ENCODE measurements at places on chromosomes 1 and 21.

DNA sequence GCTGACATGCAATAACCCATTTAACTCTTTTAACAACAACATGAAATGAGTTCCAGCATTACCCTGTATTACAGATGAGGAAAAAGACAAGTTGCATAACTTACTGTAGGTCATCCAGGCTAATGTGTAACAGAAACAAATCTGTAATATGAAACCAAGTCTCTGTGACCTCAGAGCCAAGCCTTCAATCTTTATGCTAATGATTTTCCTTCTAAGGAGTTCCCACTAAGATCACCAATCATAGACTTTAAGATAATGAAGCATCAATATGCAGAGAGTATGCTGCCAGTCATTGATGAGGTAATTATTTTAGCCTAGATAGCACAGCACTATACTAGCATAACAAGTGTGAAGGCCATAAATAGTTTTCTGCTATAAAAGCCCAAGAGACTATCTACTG, 35.6 kb upstream of the RNPC3 start:
- DNase-seq: peak; percentile 21

DNA sequence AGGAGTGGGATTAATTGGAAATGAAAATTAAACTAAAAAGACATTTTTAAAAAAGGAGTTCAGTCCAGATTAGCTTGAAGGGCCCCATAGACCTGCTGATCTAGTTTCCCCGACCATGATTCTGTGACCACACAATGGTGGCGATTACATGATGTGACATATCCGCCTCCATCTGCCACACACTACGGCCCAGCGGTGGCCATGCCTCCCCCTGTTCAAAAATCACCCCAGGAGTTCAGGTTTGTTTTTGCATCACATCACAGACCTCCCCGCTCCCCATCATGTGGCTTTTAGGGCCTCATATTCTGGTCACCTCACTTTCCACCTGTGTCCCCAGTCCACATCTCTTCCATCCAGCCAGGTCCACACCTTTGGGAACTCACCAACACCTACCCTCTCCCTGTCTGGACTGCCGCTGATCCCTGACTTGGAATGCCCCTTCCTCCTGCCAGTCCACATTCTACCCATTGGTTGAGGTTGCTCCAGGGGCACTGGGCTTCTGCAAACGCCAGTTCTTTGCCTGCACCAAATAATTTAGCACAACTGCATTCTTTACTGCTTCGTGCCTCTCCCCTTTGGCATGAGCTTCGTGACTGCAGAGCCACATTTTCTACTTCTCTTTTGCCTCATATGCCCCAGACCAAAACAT, 38.9 kb downstream of the CD247 start:
- no peak for DNase-seq

GRCh38 chr1:237041461-237041794, 556 bp upstream of the RYR2 start:
- no peak for DNase-seq

DNA sequence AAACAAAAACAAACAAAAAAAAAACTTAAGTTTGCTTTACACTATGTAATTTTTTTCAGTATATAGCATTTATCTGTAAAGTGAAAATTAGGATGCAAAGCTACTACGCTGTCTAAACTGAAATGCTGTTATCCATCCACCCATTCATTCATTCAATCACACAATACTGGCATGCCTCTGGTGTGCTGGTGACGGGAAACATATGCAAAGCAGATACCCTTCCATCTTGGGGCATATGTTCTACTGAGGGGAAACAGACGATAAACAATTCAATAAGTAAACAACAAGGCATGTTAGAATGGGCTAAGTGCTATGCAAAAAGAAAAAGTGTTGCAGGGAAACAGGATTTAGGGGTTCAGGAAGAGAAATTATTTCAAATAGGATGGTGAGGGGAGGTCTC, 3.2 kb downstream of the CLSTN1 start:
- no peak for DNase-seq

DNA sequence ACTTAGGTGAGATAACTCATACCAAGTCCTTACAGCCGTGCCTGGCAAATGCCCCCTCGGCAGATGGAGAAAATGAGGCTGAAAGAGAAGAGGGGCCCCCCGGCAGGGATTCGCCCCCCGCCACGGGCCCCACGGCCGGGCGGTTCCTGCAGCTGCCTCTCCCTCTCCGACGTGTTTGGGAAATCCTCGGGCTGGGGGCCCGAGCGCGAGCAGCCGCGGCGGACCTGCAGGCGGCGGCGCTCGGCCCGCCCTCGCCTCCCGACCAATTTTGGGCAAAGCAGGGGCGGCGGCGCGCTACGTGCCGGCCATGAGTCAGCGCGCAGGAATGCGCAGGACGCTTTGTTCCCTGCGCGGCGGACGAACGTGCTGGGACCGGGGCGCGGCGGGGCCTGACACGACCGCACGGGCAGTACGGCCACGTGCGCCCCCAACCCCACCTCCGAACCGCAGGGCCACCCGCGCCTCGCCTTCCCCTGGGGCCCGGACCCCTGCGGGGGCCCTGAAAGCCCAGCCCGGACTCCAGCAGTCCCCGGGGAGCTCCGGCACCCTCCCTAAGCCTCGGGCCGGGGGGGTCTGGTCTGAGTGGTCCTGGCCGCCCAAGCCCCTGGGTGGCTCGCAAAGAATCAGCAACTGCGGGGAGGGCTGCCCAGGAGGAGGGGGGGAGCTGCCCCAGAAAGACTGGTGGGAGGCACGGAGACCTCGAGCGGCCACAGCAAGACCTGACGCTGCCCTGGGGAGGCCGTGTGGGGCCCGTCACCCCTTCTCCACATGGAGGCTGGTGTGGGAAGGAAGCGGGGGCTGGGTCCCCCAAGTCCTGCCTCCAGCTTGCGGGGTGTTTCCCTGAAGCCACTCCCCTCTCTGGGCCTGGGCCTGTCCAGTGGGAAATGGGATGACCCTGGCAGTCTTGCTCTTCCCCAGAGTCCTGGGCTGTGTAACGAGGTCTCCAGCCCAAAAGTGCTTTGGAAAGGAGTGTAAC, 11.9 kb upstream of the EDN2 start:
- DNase-seq: no peak

- no peak for DNase-seq
These were observed 27.2 kb downstream of the RGS1 start for GRCh38 chr1:192602757-192603156.

GRCh38 chr1:201077736-201078135, 34.5 kb downstream of the CACNA1S start:
- DNase-seq: no peak

- no peak for DNase-seq
These were observed 16.7 kb upstream of the ZYG11A start for GRCh38 chr1:52825868-52826267.

- DNase-seq: no peak
These were observed 71.2 kb downstream of the GPR161 start for GRCh38 chr1:168065506-168065905.

- DNase-seq: no peak
These were observed 162.5 kb upstream of the SYT6 start for GRCh38 chr1:114316204-114316603.

DNA sequence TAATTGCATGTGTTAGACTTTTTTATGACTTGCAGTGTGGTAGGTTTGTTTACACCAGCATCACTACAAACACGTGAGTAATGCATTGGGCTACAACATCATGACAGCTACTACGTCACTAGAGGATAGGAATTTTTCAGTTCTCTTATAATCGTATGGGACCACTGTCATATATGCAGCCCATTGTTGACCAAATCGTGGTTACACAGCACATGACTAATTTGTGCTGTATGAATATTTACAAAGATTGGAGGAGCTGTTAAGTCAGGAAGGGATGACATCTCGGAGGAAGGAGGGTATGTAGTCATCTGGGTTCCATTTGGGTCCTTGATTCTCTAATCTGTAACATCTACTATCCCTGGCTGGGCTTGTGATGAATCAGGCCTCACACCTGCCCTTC, 270.9 kb downstream of the TNR start:
- no peak for DNase-seq

GRCh38 chr1:1137256-1138045, 21.6 kb upstream of the C1orf159 start:
- DNase-seq: no peak

- DNase-seq: no peak
These were observed 6.6 kb upstream of the FOXE3 start for GRCh38 chr1:47409311-47410067.

DNA sequence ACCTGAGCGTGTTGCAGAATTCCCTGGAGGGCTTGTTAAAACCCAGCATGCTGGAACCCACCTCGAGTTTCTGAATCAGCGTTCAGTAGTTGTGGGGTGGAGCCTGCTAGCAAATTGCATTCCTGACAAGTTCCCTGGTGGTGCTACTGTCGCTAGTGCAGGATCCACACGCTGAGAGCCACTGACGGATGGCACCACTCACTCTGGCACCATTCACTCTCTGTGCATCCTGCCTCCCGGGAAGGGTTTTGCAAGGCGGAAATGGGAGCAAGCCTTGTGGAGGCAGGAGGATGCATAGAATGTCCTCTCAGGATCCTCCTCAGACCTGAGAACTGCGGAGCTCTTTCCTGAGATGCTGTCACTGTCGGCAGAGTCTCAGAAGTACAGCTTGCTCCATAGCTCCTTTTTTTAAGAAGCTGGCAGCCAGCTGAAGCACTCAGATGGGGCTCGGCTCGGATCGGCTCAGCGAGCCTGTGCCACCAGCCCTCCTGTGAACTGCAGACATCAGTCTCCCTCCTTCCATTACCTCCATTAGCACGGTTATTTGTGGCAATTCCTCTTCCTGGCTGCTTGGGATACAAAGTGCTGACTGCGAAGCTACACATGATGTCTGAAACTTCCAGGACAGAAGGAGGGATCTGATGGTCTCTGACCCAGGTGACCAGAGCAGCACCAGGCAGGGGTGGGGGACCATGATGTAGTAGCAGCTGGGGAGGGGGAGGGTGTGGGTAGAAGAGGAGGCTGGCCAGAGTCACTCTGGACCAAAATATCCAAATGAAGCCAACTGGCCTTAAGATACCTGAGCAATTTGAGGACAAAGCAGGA, 89.6 kb downstream of the C1orf94 start:
- DNase-seq: no peak

DNA sequence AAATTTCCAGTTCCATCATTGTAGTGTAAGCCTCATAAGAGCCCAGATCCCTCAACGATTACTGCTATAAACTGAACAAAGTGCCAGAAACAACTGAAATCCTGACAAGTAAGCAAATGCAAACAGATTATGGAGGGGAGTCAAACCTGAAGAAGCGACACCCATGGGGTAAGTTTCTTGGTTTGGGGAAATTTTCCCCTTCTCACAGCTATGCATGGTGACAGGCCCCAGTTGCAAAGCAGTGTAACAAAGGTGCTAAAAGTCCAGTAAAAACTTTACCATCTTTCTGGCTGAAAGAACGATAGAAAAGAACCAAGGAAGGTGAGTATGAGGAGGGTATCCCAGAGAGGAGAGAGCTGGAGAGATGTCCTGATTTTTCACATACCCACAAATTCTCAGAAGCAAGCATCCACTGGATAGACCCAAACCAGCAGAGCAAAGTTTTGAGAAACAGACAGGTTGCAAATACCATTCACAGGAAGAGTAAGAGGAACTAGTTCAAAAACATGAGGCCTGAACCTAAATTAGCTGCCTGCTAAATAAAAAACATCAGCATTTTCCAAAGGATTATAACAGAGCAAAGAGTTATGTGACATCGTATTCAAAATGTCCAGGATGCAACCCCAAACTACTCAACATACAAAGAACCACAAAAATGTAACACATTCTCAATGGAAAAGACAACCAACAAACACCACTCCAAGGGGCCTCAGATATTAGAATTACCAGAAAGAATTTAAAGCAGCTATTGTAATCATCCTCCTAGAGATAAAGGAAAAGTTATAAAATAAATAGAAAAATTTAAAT, 14.5 kb downstream of the SCYL3 start:
- DNase-seq: no peak

- no peak for DNase-seq
These were observed 11.9 kb downstream of the CDK18 start for GRCh38 chr1:205516362-205516761.

- DNase-seq: no peak
These were observed 111.9 kb downstream of the CACNA1E start for GRCh38 chr1:181595234-181595633.

GRCh38 chr1:156896490-156897033, 3.0 kb downstream of the PEAR1 start:
- DNase-seq: peak; percentile 72

DNA sequence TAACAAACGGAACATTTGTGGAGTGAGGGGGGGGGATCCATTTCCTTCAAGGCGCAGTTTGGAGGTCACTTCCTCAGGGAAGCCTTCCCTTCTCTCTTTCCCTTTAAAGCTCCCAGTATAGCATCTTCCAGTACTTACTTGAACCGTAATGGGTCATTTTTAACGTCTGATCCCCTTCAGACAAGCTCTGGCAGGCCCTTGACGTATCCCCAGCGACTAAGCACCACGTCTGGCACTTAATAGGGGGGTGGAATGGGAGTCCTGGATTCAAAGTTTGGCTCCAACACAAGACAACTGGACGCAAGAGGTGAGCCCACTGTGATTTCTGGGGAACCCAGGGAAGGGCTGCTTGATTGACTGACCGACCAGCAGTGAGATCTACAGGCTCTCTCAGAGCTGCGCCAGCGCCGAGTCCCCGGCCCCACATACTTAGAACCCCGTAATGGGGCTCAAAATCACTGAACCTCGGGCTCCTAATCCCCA, 441 bp downstream of the YARS1 start:
- DNase-seq: no peak

- DNase-seq: no peak
These were observed 177.3 kb downstream of the CAMTA1 start for GRCh38 chr1:6962478-6962995.

- DNase-seq: no peak
These were observed 2.2 kb downstream of the GAS5 start for GRCh38 chr1:173865468-173866164.

- DNase-seq: no peak
These were observed 78.0 kb downstream of the CD247 start for GRCh38 chr1:167440345-167440744.

GRCh38 chr1:246987083-246987690, 20.7 kb downstream of the ZNF695 start:
- no peak for DNase-seq

GRCh38 chr21:35824136-35824535, 236.2 kb downstream of the SETD4 start:
- DNase-seq: no peak

DNA sequence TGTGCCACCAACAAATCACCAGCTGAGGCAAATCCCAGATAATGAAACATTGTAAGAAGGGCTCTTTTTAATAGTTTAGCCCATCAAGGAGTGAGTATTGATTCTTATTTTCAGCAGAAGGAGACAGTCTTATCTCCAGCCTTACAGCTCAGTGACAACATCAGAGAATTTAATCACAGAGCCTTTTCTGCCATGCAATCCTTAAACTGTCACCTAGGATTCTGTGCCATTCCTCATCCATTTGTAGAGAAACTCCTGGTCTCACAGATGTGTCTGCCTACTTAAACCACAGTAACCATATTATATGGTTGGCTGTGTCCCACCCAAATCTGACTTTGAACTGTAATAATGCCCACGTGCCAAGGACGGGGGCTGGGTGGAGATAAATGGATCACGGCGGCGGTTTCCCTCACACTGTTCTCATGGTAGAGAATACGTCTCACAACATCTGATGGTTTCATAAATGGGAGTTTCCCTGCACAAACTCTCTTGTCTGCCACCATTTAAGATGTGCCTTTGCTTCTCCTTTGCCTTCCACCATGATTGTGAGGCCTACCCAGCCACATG, 217.7 kb downstream of the RERE start:
- no peak for DNase-seq

- no peak for DNase-seq
These were observed 16.8 kb downstream of the SUCO start for GRCh38 chr1:172549621-172550280.
